ENCODE measurements at places on chromosomes 1 and 21.

DNA sequence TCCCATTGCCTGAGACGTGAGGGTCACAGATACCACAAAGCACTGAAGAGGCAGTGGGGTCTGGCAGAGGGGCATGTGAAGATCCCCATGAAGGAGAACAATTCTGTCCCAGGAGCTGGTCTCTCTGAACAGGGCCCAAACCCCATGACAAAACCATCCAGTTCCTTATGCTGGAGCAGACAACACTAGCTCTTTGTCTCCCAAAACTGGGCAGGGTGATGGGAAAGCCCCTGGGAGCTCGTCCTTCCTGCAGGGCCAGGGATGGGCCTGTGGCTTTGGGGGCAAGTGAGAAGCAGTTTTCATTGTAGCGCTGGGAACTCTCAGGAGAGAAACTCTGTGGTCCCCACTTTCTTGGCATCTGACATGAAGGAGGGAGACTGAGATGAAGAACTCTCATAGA, 8.8 kb downstream of the ETV3L start:
- DNase-seq = no peak

DNA sequence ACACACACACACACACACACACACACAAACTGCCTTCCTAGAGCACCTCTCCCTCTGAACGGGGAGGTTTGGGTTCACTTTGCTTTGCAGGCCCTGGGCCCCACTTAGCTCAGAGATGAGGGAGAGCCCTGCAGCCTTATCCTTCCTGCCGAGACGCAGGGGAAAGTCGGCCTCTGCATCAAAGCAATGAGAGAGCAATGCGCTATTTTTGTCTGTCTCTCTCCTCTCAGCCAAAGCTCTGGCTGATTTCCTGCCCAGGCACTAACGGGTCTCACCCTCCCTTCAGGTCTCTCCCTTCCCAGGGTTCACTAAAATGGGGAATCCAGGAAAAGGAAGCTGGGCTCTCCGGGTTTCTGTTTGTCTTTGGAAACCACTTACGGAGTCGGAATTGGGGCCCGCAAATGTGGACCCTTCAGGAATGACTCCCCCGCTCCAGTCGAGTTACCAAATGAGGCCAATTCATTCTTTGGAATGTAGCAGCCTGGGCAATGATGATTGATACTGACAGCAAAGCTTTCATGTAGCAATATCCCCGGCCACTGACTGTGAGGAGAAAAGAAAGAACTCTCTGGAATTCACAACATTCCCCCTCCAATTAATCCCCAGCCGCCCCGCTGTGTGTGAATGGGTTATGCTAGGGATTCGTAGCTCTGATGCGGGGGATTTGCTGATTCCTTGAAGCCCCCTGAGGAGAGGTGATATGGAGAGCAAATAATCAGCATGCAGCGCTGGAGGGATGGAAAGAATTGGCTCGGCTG, 61.5 kb upstream of the WLS start:
- DNase-seq = no peak

GRCh38 chr1:87941337-87941946, 612.8 kb downstream of the LMO4 start:
- no peak for DNase-seq

DNA sequence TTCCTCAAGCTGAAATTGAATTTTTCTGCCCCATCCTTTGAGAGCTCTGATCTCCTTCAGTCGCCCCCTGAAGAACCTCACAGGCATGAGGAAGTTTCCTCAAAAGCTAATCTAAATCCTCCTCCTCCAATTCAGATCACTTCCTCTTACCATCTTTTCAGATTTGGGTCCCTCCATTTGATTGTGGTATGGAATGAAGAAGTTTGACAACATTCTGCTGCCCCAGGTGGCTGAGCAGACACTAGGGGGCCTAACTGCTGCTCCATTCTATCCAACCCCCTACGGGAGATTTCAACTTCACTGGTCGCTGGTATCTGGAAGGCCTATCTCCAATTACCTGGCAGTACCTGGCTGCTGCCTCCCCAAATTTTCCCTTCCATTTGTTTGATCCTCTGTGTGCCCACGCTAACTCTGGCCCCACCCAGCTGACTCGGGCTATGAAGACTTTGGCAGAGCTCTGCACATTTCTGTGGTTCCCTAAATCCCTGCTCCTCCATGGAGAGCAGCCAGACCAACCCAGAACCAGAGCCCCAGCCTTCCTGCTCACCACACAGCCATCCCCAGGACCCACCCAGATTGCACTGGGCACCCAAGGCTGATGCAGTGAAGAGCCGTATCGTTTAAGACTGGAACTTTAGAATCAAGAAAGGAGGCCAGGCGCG, 7.8 kb downstream of the IRF6 start:
- DNase-seq = no peak

DNA sequence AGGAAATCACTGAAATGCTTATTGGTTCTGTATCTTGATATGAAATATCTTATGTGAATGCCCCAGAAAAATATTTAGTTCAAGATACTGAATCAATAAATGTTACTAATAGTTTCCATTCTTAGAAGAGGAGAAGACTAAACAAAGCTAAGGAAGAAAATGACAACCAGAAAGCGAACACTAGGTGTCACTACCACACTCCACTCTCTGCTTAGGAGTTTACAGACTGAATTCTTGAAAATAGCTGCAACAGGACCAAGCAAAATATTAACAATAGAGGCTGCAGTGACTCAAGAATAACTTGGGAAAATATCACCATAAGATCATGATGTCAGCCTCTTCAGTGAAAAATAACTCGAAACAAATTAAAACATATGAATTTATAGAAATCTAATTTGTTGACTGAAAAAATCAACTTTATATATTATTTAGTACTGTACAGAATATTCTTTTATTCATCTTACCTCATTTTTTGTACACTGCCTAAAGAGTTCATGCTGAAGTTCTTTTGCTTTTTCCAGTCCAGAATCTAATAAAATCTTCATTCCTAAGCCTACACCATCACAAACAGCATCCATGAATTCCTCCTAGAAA, 61.6 kb downstream of the KIF14 start:
- peak; percentile 34 for DNase-seq

DNA sequence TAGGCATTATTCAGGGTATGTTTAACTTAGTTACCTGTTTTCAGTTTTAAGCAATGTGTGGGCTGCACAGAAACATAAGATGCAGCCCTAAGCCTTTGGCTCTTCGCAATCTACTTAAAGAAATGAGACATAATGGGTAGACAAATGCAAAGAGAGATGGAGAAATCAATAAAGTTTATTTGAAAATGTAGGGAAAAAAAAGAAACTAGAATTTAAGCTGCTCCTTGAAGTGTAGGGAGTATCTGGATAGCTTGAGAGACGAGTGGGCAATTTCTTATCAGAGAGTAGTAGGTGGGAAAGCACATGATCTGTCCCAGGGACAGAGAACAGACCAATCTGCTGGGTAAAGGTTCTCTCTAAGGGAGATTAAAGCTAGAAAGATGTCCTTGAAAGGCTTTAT, 8.9 kb downstream of the WNT2B start:
- no peak for DNase-seq

DNA sequence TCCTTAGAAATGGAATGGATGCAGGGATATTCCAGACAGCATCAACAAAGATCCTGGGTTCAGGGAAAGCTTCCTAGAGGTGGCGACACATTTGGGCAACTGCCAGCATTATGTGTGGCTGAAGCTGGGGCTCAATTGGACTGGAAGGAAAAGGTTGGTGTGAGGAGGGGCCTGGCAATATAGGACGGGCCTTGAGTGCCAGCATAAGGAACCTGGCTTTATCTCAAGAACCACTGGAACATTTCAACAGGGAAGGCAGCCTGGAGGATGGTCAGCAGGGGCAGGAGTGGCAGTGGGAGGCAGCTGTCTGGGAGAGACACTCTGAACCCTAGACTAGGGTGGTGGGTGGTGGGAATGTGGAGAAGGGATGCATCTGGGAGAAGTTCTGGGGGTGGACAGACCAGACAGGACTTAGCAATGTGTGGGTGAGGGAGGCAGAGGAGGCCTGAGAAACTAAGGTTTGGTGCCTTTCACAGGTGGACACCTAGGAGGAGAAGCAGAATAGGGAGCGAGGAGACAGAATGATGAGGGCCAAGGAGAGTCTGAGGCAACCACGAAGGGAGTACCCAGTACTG, 3.5 kb downstream of the SH3BGRL3 start:
- DNase-seq = no peak

DNA sequence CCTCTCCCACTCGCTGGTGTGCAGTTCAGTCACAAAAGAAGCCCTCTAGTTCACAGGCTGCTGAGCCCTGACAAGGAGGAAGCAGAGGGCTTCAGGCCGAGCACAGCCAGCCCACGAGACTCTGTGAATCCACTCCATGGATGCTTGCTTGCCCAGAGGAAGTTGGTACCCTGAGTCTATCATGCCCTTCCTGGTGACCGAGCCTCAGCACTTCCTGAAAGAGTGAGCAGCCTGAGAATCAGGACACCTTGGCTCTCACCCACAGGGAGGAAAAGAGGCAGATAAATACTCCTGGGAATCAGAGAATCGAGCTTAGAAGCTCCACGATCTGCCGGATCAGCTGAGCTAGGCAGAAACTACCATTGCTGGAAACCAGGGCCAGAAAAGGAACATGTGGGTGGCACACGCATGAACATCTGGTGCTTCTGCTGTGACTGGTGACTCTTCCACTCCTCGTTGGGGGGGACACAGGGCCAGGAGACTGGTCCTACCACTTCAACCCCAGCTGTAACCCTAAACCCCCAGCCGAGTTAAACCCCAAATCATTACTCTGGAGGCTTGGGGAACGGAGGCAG, 376.3 kb upstream of the CAMK1G start:
- no peak for DNase-seq

DNA sequence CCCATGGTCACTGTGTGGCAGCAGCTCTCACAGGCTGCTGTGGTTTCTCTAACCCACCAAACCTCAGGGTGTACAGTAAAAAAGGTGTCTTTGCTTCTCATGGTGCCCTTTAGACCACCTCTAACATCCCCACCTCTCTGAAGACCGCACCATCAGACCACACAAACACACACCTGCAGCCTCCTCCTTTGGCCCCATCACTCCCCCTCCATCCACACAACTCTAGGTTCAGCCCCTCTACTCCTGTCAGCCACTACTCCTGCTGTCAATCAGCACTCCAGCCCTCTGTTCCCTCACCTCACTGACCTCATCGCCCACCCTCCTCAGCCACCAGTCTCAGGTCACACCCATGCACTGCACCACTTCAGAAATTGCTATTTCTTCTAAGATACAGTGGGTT, 7.5 kb downstream of the ZNF692 start:
- DNase-seq = no peak

DNA sequence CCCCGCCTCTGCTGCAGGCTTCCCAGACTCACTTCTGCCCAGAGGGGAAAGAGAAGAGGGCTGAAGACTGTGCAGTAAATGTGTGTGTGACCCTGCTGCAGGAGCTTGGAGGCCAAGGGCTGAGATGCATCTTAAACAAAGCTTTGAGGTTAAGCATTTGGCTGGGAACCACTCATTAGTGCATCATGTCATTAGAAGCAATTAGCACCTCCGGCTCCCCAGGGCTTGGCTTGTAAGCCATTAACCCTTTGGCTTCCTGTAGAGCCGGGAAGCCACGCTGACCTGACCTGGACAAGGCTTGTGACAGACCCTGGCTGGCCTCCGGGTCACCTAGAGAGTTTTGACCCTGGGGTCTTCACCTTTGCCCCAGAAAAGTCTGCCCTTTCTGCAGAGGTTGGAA, 77.0 kb downstream of the CSMD2 start:
- no peak for DNase-seq

GRCh38 chr1:109895720-109896504, 14.7 kb upstream of the CSF1 start:
- peak; percentile 11 for DNase-seq

DNA sequence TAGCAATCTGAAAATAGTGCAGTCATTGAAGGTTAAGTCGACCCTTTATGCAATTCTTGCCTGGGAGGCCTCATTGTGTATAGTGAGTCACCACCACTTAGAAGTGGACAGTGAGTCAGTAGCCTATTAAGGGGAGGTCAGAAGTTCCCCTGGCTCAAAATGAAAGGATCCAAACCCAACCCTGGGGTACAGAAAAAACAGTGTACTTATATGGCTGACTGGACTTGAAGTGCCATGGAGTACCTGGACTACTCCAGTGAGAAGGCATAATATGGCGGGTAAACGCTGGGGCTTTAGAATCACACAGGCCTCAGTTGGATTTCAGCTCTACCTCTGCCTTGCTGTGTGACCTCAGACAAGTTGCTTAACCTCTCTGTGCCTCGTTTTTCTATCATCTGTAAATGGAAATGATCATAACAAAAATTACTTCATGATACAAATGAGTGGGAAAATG, 2.2 kb upstream of the BCL9 start:
- DNase-seq = no peak

- no peak for DNase-seq
Measured at GRCh38 chr1:185786524-185786923, 52.3 kb downstream of the HMCN1 start.

DNA sequence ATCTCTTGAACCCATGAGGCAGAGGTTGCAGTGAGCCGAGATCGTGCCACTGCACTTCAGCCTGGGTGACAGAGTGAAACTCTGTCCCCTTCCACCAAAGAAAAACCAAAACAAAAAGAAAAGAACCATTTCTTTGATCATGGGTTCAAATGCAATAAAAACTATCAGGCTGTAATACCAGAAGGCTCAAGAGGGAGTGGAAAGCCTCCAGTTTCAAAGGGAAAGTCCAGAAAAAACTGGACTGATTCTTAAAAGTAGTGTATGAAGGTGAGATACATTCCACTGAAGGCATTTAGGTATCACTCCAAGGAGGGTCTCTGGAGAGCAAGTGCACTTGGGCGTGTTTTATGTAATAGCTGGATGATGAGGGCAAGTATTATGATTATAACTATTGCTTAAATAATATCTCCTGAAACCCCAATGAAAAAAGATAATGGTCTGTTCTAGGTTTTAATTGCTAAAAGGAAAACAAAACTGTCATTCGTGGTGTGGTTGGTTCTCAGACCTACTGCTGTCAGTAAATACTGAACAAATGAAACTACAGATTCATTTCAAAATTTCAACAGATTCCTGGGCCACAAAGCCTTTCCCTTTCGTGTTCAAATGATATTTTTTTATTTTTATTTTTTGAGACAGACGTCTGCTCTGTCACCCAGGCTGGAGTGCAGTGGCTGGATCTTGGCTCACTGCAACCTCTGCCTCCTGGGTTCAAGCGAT, 6.0 kb upstream of the CAMTA1 start:
- no peak for DNase-seq

GRCh38 chr1:245768596-245768995, 613.8 kb downstream of the KIF26B start:
- no peak for DNase-seq

DNA sequence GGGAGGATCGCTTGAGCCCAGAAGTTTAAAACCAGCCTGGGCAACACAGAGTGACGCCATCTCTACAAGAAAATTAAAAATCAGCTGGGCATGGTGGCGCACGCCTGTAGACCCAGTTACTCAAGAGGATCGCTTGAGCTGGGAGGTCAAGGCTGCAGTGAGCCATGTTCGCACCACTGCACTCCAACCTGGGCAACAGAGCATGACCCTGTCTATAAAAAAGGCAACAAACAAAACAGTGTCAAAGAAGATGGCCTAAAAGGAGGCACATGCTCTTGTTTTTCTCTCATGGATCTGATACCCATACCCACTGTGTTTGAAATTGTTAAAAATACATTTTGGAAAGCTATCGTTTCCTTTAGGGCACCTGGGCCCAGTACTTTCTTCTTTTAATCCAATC, 191.7 kb downstream of the SLC45A1 start:
- no peak for DNase-seq
